ENCODE measurements at places on chromosomes 16 and 17.

GRCh38 chr16:67284699-67285646 lies 5.6 kb downstream of the PLEKHG4 start:
- DNase-seq, result no peak

- no peak for DNase-seq
Measured at GRCh38 chr17:50172130-50172529, 6.3 kb downstream of the SGCA start.

- no peak for DNase-seq
Measured at GRCh38 chr17:11304568-11304967, 63.6 kb downstream of the SHISA6 start.

GRCh38 chr17:40092581-40092980 lies 7.8 kb downstream of the NR1D1 start:
- DNase-seq, result no peak
